ENCODE measurements at places on chromosomes 13 and 19. TPM values are rescaled to one million over a fixed set of nuclear protein-coding genes. Genes with fewer than 3 reads are reported as not detected.

Gene RNF113B
- not detected for total RNA-seq

Gene ZNF667
- total RNA-seq = 2.0 TPM

Gene PDX1
- not detected for total RNA-seq

Gene SIGLECL1
- total RNA-seq = not detected

Gene SMAD9
- 1.4 TPM for total RNA-seq

Gene MBD3L3
- total RNA-seq = not detected

Gene PIP5K1C
- total RNA-seq = 17.6 TPM

Gene USHBP1
- total RNA-seq = 2.1 TPM

Gene WTIP
- 16.3 TPM for total RNA-seq

Gene NFIX
- total RNA-seq = 177 TPM

Gene NKPD1
- total RNA-seq = 42.0 TPM

Gene CXCL17
- total RNA-seq = 0.69 TPM

Gene CYP2S1
- 0.49 TPM for total RNA-seq
